Activated T-cell treated with anti-CD3 and anti-CD28 coated beads, Interleukin-2, amount 50 U/mL, for 72 hours (primary cell): ENCODE measurements at places on chromosomes 7 and 10. TPM values are rescaled to one million over a fixed set of nuclear protein-coding genes. Genes with fewer than 3 reads are reported as not detected.

Gene ABLIM1
- 219 TPM for total RNA-seq

Gene SEMA3D
- total RNA-seq: not detected

- no peak for DNase-seq
Observed at GRCh38 chr7:29957521-29958310, 31.9 kb downstream of the SCRN1 start.

DNA sequence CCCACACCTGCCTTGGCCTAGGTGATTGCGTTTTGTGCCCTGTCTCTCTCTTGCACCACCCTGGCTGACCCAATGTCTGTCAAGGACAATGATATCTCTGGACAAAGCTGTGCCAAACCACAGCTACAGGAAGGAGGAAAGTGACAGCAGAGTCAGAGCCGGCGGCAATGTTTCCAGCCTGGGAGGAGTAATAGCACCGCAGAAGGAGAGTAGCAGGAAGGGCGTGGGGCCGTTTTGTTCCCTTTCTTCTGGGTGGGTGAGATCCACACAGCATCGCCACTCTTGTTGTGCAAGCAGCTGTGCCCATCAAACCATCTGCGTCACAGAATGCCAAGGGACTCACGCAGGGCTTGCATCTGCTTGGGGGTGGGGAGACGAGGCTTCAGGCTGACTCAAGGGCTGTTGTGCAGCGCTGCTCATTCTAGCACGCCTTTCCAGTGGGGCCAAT lies 341.6 kb upstream of the AUTS2 start:
- no peak for DNase-seq

- no peak for DNase-seq
Observed at GRCh38 chr7:6658618-6659345, 21.7 kb downstream of the ZNF316 start.

GRCh38 chr7:106773228-106773627 lies 91.9 kb upstream of the PIK3CG start:
- no peak for DNase-seq

DNA sequence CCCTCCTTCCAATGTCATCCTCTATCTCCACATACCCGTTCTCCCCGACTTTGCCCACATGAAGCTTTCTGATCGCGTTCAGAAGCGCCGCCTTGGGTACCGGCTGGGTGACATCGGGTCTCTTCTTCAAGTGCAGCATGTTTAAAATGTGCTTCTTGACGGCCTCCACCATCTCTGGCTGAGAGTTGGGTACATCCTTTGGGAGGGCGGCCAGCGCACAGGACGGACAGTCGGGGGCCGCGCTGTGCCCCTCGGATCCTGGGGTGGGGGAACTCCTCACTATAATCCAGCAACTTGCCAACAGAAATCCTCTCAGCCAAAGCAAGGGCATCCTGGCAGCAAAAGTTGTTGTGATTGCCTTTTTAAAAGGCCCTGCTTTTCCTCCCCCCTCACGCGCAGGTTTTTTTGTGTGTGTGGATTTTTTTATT lies 2.8 kb downstream of the INHBA start:
- DNase-seq: no peak
